Stimulated activated CD8-positive, alpha-beta memory T cell treated with anti-CD3 and anti-CD28 coated beads, Interleukin-7, amount 100 ng/mL, for 1 hour (primary cell): ENCODE measurements at places on chromosomes 6 and 20.

DNA sequence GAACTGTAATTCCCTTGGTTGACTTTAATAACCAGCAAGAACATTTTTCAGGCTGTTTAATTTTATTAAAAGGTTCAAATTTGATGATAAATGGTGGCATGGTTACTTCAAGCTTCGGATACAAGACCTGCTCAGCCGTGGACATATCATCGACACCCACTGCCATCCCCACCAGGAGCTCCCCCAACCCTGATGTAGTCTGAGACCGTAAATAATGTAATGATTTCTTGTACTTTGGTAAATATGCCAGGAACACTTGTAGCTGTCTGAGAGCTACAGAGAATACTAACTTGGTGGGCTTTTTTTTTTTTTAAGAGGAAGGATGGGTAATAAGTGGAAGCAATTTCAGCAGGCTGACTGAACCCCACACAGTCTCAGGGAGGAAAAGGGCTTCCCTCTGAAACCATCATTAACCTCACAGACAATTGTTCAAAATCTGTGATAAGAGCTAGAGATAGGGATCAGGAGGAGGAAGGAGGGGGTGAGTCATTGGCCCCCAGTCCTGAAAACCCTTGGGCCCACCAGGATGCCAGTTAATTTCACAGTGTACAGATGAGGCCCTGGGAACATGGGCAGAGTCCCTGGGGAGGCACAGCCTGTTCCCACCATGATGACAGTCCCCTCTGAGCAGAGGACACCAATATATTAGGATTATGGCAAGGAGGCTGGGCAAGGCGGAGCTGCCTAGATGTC is 56.0 kb downstream of the APCDD1L start:
- no peak for DNase-seq

DNA sequence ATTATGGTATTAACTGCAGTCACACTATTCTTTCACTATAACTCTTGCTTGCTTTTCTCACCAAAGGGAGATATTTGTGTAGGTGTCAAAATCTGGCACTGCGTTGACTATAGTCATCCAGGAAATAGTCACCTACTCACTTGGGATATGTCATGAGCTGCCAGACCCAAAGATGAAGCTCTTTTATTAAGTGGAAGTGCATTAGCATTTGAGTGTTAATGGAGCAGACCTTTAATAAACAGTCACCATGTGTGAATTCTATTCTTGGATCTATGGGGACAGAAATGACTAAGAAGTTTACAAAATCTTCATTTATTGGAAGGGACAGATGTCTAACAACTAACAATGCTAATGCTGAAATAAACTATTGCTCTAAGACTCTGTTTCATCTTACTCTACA is 130.1 kb upstream of the NEDD9 start:
- no peak for DNase-seq

DNA sequence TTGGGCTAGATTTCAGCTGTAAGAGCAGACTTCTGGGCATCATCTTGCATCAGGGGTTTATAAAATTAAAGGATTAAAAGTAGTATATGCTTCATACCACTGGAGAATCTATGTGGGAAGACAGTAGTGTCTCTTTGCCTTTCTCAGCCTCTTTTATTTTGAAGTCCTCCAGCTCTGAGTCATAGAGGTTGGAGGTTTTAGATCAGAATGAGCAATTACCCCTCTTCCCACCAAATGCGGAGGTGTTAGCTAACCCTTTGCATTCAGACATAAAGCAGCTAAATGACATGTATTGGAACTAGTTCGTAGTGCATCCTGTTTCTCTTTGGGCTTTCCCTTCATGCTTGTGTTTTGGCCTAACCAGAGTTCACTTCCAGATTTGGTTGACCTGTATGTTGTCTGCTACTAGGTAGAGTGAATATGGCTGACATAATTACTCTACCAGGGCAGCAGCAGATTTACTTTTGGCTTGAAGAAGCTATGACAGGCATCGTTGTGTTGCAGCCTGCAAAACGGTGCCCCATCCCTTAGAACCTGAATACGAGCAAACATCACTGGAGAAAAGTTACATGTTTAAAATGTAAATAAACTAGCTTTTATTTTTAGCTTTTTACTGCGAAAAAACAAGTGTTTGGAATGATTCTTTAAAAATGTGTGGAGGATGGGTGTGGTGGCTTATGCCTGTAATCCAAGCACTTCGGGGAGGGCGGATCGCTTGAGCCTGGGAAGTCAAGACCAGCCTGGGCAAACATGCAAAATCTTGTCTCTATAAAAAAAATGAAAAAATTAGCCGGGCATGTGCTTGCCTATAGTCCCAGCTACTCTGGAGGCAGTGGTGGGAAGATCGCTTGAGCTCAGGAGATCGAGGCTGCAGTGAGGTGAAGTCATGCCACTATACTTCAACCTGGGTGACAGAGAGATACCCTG is 82.2 kb downstream of the MYO6 start:
- no peak for DNase-seq

DNA sequence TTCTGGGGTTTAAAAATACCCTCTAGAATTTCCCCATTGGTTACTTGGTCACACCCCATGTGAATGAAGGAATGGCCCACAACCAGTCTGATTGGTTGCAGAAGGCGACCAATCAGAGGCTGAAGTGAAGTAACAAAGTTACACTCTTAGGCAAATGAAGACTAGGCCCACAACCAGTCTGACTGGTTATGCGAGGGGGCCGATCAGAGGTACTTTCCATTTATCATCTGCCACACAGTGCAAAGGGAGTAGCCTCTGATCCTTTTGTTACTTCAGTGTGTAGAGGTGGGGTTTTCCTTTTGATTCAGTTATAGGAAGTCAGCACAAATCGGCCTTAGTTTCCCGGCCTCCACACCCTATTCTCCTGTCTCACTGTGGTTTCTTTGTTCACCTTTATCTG is 61.2 kb upstream of the SGK1 start:
- DNase-seq = no peak

DNA sequence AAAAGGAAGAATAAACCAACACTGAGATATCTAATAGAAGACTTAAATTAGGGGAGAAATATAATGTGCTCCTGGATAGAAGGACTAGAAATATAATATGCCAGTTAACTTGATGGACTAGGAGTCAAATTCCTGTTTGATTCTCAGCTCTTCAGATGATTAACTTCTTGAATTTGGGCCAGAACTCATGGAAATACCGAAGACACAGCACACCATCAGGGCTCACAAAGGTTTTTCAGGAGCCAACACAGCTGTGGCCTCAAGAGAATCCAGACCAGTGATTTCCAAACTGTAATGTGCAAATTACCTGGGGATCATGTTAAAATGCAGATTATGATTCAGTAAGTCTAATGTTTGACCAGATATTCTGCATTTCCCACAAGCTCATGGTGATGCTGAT is 33.8 kb upstream of the LRRC1 start:
- no peak for DNase-seq

DNA sequence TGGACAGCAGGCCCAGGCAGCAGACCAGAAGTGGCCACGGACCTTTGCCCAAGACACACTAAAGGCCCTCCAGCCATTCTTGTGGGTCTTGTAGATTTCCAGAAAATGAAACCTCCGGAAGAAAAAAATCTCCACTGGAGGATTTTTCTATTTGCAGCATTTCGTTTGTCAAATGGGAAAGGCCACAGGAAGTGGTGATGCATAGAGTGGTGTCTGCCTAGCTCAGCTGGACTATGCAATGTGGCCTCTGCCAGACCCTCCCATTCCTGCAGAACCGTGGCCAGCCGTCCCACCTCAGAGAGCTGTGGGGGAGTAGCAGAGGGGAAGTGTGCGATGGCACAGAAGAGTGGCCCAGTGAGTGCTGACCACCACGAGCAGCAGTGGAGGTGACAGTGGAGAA is 24.0 kb upstream of the INSM1 start:
- DNase-seq = no peak

DNA sequence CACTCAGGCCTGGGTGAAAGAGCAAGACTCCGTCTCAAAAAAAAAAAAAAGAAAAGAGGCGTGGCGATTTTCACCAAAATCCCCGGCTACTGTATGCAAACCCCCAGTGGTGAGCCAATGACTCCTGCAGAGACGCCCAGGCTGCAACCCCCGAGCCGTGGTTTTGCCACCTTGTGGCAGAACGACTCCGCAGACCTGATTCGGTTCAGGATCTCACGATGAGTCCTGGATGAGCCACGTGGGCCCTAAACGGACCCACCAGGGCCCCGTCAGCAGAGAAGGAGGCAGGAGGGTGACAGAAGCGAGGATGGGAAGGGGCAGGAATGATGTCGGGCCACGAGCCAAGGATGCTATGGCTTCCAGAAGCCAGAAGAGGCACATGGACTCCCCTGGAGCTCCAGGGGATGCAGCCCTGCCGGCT is 42.5 kb downstream of the SLC2A4RG start:
- no peak for DNase-seq

GRCh38 chr6:167703781-167704180 is 122.9 kb upstream of the AFDN start:
- no peak for DNase-seq

DNA sequence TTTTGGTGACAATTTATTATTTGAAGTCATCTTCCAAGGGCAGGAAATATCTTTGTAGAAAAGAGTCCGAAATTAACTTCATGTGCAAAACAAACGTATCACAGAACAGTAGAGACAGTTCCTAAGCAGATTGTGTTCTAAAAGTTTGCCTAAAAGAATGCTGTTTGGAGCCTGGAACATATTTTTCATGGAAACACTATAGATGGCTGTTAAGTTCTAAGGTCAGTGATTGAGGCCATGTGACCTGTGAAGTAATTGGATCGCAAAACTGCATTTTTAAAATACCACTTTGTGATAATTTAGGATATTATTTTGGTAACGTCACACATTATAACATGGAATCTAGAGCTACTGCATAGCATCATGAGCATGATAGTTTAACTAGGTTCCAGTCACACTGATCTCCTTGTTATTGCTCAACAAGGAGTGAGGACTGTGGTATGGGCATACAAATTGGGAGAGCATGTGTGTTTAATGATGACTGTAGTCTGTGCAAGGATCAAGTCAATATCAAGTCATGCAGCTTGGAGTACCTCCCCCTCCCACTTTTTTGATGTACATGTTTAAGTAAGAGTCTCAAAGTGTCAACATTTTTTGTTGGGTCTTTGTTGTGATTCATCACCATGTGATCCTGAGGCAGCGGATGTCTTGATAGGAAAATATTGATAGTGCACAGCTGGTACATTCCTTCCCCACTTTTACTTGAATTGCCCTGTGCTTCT is 609.3 kb upstream of the CITED2 start:
- DNase-seq = no peak

DNA sequence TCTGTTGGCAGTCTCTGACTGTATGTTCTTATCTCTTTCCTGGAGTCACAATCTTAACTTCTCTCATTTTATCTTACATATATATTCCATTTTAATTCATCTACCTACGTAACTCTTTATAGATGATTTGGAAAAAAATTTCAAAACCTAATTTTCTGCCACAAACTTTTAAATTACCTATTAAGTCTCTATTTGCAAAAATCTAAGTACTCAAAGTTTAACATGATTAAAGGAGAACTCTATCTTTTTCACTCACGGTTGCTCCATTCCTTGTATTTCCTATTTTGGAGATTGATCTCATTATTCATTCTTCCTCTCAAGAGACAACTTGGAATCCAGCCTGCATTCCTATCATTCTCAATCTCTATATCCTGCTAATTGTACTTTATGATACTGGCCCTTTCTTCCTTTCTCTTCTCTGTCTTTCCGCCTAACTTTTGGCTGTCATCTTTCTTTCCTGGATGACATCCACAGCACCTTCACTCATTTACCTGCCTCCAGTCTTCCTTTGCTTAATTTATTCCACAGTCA is 1071.1 kb upstream of the CITED2 start:
- no peak for DNase-seq

DNA sequence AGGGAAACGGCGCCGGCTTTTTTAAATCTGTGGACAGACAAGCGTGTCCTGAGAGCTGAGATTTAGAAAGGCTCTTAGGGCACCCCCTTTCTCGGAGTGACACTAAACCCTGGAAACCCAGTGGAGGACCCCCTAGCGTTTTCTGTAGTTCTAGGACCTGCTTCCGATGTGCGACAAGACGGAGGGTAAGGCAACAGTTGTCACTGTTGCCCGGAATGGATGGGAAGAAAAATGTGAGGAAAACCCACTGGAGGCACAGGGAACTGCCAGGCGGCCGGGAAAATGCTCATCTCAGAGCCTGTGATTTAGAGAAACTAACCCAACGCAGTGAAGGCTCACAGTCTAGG is 551 bp upstream of the ATP5F1E start:
- no peak for DNase-seq

DNA sequence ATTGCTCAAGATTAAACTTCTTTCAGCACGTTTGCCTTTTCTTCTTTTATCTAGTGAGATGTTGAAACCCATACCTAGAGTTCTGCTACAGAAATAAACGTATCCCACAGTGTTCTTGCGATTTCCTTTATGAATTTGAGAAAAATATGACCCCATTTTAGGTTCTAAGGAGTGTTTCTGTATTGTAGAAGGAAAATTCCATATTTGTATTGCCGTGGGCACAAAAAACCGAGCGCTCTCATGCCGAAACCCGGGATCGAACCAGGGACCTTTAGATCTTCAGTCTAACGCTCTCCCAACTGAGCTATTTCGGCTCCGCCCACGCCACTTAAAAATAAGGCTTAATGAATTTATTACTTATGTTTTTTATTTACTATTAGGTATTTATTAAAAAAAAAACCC is 23.7 kb downstream of the ZNF311 start:
- peak; percentile 63 for DNase-seq

DNA sequence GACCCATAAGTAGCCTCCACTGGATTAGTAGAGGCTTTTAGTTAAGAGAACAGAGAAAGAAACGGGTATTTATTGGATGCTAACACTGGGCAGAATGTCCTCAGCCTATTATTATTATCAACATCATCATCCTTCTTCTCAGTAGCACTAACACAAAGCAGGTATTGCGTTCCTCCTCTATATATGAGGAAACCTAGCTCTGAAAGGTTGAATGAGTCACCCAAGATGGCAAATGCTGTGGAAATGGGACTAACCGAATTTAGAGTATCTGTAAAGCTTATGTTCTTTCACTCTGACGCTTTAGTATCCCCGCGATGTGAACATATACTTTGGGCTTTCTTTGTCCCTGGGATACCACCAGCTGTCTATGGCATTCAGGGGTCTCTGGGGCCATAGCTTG is 77.0 kb downstream of the ADTRP start:
- DNase-seq = no peak

DNA sequence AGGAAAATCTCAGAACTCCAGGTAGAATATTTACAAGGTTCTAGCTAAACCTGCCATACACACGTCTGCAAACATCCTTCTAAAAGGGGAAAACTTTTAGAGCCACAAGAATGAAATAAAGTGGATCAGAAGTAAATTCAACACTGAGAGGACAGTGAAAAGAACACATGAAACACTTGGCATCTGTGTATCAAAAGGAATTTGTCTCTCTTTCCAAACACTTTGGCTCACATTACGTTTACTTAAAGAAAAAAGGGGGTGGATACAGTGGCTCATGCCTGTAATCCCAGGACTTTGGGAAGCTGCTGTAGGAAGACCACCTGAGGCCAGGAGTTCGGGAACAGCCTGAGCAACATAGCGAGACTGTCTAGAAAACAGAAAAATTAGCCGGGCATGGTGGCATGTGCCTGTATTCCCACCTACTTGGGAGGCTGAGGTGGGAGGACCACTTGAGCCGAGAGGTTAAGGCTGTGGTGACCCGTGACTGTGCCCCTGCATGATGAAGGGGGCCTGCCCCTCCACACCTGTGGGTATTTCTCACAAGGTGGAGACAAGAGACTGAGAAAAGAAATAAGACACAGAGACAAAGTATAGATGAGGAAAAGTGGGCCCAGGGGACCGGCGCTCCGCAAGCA is 35.4 kb downstream of the NINL start:
- no peak for DNase-seq
